ENCODE measurements at places on chromosomes 12 and 14.

- DNase-seq = no peak
Observed at GRCh38 chr14:72644758-72645489, 249.0 kb downstream of the DPF3 start.

- DNase-seq = no peak
Observed at GRCh38 chr14:24879661-24880386, 170.1 kb downstream of the STXBP6 start.

GRCh38 chr12:58711974-58712373 lies 208.3 kb downstream of the LRIG3 start:
- no peak for DNase-seq

- DNase-seq = no peak
Observed at GRCh38 chr14:100899884-100900771, 3.4 kb downstream of the RTL1 start.

- DNase-seq = no peak
Observed at GRCh38 chr12:52333321-52333720, 12.1 kb upstream of the KRT83 start.

DNA sequence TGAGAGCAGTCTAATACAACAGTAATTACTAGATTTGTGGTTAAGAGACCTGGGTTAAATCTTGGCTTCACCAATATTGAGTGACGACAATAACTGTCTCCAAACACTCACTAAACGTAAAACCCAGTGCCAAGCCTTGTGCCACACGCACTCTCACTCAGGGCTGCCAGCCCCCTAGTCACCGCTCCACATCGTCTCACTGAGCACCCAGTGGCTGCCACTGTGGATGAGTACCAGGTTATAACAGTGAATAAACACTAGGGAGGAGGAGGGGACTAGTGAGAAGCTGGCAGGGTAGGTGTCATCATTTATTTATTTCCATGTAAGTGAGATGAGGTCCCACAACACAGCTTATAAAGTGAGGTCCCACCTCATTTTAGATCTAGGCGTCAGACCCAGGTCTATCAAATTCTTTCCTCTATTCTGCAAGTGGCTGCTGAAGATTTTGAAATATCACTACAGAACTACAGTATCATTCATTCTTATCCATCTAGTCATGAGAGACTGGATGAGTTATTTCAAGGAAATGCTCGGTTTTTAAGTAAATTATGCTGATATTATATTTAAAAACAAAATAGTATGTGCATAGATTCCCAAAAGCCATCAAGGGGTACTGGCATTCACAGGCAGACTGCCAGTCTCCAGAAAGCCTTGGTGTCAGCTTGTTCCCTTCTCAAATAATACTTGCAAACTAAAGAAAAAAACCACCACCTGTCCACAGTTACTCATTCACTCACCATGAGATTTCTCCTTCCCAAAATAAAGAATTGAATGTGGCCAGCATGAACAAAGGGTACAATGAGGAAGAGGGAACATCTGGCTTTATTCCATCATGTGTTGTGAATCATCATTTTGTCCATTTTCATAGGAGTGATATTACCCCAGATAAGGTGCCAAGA lies 84.0 kb downstream of the PTPN21 start:
- DNase-seq = no peak

DNA sequence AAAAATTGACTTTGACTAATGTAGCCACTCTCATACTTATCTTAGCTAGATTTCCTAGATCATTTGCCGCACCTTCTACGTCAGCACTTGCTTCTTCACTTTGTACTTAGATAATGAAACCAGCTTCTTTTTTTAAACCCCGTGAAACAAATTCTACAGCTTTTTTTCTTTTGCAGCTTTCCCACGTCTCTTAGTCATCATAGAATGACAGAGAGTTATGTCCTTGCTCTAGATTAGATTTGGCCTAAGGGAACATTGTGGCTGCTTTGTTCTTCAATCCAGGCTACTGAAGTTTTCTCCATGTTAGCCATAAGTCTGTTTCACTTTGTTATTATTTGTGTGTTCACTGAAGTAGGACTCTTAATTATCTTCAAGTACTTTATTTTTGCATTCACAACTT lies 94.9 kb downstream of the SLCO1A2 start:
- DNase-seq = no peak

DNA sequence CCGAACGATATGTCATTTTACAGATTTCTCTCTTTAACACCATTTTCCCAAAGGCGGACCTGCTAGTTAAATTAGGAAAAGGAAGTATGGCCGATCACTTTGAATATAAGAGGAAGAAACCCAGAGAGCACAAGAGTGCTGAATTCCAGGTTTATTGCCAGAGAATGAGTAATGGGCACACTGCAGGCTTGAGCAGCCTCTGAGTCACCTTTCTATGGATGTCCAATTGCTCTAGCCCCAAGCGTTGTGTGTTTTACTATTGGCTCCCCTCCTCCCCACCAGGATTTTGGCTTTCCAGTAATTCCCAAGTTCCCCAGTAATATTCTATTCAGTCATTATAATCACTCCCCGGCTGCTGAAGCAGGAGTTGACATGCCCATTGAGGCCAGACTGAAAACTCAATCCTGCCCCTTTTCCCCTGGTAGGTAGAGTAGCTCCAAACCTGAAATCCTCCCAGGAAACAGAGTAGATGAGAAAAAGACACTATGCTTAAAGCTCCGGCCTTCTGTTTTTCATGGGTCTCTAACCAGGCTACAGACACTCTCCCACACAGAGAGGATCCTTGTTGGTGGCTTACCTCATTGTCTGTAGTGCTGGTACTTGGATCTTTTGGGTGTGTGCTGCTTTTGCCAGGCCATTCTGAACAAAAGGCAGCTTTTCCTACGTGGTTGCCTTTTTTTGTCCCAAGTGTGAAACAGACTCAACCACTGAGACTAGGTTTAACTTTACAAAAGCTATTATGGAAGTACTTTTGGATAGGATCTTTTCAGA lies 704.3 kb upstream of the FLRT2 start:
- no peak for DNase-seq

- DNase-seq = no peak
Observed at GRCh38 chr12:40229690-40230651, 5.2 kb downstream of the LRRK2 start.

DNA sequence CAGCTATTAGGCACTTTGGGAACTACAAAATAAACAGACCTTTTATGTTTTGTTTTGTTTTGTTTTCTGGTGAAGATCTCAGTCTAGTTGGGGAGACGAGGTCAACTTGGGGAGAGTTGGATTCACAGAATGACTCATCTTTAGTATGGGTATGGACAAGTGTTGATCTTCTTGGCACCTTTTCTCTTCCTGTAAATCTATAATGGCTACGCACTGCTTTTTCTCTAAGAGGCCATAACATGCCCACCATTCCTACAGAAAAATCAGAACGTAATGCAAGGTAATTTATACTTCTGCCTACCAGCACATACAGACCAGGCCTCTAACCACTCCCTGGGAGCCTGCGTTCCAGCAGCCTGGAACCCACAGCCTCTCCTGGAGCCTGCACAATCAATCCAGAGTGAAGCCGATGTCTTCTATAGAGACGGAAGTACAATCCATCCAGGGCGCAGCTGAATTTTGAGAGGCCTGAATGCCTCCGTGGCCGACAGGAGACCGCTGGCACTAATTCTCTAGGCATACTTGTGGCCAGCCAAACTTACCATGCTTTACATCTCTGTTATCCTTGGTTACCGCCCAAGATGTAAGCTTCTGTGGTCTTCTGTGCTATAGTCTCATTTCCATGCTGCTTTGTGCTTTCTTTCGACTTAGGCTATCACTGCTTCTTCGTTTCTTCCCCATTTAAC lies 717 bp downstream of the PPHLN1 start:
- DNase-seq = no peak

DNA sequence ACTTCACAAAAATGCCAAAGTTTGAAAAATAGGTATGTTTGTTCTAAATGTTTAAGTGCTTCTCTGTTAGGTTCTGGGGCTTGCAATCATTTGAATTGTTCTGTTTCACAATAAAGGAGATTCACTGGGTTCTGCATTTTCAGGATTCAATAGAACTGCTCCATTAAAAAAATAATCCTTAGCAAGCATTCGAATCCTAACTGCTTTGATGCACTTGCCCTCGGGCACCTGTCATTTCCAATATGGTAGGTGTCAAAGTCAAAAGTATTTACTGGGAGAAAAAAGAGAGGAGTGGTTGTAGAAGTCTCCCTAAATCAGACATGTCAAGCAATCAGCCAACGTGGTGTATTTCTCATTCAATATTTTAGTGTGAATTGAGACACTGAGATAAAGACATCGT lies 5.5 kb downstream of the APOLD1 start:
- no peak for DNase-seq

DNA sequence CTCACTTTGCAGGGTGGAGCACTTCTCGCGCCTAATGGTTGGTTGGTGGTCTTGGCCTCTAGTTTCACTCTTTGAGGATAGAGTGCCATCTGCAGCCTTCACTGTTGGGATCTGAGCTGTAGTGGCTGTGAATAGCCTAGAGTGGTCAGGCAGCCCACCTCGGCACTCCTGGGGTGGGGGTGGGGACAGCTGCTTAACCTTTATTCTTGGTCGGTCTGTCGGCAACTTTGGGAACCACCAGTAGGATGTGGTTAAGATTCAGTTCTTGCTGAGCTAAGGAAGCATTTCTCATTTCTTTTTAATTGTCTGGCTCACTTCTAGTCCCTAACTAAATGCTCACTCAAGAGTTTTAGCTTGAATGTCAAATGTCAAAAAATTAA lies 21.1 kb downstream of the TMBIM6 start:
- no peak for DNase-seq

DNA sequence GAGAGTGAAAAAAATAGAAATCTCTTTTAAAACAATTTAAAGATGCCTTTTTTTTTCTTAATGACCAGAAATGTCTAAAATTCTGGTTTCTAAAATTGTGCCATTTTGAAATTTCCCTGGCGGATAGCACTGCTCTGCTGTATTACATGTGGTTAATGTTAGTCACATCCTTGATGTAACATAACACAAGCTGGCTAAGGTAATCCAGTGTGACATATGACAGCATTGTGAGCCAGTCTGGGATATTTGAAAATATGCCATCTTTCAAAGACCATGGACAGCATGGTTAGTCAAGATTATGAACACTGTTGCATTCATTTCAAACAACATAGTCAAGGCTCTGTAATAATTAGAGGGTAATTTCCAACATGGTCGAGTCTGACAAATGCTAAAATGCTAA lies 133.2 kb downstream of the ALX1 start:
- no peak for DNase-seq

GRCh38 chr14:48323665-48324064 lies 648.3 kb upstream of the MDGA2 start:
- no peak for DNase-seq

DNA sequence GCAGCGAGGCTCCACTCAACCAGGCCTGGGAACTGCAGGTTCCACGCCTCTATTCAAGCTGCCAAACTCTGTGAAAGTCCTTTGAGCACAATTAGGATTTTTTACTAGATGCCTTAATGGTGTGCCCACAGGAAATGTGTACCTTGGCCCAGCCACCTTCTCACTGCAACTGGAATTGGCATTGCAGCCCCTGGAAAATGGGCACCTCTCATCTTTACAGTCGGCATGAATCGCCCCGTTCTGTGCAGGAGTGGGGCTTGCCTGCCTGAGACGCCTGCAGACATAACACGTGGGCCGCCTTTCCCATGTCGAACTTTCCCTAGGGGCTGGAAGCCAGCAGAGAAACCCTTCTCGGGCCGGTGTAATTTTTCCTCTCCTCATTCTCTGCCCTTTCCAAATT lies 42.0 kb upstream of the ELK3 start:
- no peak for DNase-seq

DNA sequence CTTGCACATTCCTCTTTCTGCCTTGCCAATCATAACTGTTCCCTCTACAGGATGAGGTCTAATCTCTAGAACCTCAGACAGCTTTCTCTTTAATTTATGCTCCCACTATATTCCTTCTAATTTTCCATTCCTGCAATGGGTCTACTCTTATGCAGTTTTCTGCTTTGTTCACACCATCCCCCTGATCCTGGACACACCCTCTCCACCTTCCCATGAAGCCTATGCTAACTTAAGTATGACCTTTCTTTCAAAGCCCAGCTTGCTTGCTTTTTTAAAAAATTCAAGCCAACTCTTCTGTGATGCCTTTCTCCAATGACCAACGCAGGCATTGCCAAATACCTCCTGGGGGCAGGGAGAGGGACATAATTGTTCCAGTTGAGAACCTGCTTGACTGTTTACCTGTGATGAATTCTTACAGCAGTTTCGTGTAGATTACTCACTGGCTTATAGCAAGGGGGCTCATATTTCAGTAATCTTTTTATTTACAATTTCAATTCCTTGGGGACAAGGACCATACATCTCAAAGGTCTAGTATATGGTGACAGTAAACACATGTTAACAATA lies 7.8 kb downstream of the SLC38A1 start:
- DNase-seq = no peak

DNA sequence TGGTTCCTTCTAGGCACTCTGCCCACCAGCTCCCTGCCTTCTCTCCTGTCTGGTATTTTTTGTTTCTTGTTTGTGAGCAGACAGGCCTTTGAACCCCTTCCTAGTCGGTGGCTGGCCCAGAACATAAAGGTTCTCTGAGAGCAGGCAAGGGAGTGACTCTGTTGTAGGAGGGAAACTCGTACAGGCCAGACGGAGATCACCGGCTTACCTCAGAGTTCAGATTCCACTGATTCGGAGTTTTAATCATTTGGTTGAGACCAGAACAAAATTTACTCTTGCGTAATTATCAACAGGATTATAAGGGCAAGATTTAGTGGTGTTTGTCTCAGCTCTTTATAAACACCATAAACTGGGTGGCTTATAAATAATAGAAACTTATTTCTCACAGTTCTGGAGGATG lies 128.3 kb downstream of the PLXNC1 start:
- DNase-seq = no peak

- no peak for DNase-seq
Observed at GRCh38 chr12:32240831-32241230, 134.2 kb downstream of the BICD1 start.

DNA sequence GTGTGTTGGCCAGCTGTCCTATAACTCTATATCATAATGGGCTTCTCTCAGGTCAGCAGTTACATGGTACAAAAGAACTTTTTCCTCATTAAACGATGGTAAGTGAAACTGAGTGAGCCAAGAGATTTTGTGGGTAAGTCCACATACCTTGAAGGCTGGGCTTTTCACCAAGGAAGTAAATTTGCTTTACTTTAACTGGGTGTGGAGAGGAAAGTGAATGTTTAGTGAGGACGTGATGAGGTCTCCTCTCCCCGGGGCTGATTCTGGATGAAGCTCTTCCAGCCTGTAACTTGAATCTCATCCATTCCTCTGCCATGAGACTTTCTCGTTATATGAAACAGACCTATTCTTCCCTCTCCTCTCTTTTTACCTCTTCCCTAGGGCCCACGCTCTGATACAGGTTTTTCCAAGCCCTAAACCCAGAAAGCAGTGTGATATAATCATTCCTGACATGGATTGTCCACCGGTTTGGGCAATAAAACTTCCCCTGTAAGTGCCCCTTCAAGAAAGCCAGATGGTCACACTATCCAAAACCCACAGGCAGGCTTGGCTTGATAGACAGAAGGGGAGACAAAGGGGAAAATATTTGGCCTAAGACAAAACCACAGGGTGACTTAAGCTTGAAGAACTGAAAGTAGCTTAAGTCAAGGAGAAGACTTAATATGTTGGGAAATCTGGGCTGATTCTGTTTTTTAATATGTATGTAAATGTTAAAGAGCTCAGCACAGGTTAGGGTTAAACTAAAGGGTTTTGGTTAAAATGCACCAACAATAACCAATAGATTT lies 50.3 kb downstream of the CIT start:
- no peak for DNase-seq

- DNase-seq = no peak
Observed at GRCh38 chr12:53231671-53231920, 413 bp downstream of the RARG start.

Data from GDM1 (cell line).